NCI-H748 treated with DMSO at 0.1 percent for 48 hours (cell line): ENCODE measurements at places on chromosomes 5 and 9.

- DNase-seq, result no peak
These were observed 30.0 kb downstream of the CDC37L1 start for GRCh38 chr9:4709380-4709779.

GRCh38 chr5:151405334-151406160 is 41.9 kb upstream of the SLC36A1 start:
- DNase-seq, result no peak

GRCh38 chr9:109203761-109204360 is 36.8 kb upstream of the FRRS1L start:
- no peak for DNase-seq

GRCh38 chr5:76209297-76209696 is 126.1 kb downstream of the SV2C start:
- DNase-seq, result no peak

- no peak for DNase-seq
These were observed 30.8 kb downstream of the LCP2 start for GRCh38 chr5:170266570-170267381.

- DNase-seq, result no peak
These were observed 51.2 kb downstream of the USP20 start for GRCh38 chr9:129886226-129887174.

- no peak for DNase-seq
These were observed 33.6 kb downstream of the COL15A1 start for GRCh38 chr9:98977246-98977714.

GRCh38 chr5:133343196-133343595 is 269.1 kb downstream of the FSTL4 start:
- DNase-seq, result no peak

DNA sequence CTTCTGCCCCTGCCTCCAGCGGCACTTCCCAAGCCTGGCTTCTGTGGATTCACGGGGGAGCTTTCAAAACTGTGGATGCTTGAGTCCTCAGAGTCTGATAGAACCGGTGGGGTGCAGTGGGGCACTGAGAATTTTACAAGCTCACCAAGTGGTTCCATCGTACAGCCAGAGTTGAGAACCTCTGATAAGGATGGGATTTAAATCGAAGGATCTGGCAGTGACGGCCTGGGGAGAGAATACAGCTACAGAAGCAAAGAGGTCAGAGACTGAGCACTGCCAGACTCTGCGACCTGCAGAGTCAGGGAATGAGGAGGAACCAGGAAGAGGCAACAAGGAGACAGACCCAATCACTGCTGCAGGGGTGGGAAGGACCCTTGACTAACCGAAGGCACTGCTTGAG is 124.6 kb upstream of the BOD1 start:
- DNase-seq, result no peak

DNA sequence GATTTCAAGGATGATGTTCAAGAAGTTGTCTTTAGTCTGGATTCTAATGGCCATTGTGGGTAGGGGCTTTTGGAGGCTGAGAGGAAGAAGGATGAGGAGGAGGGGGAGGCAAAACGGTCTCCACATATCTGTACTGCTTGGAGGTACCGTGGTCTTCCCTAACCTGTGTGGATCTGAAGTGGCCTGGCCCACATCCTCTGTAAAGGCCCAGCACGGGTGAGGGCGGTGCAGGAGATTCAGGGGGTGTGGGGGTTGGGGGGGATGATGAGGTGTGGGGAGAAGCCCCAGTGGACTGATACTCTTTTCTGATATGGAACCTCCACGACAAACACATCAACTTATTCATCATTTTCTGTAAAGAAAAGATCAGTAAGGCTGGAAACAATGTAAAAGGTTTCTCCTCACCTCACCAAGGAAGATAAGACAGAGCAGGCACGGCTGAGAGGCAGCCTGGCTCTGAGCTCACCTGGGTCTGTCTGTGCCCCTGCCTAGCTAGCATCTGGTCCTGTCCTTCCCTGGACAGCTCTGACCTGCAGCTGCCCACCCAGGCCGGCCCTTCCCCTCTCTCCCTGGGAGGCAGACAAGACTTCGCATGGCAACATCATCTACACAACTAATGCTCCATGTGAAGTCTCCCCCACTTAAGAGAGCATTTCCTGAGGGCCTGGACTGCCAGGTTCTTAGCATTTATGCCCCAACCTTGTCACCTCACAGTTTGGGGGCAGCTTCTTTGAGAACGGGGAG is 5.6 kb upstream of the IL3 start:
- DNase-seq, result no peak

- DNase-seq, result no peak
These were observed 30.6 kb upstream of the IL7R start for GRCh38 chr5:35826056-35826455.

DNA sequence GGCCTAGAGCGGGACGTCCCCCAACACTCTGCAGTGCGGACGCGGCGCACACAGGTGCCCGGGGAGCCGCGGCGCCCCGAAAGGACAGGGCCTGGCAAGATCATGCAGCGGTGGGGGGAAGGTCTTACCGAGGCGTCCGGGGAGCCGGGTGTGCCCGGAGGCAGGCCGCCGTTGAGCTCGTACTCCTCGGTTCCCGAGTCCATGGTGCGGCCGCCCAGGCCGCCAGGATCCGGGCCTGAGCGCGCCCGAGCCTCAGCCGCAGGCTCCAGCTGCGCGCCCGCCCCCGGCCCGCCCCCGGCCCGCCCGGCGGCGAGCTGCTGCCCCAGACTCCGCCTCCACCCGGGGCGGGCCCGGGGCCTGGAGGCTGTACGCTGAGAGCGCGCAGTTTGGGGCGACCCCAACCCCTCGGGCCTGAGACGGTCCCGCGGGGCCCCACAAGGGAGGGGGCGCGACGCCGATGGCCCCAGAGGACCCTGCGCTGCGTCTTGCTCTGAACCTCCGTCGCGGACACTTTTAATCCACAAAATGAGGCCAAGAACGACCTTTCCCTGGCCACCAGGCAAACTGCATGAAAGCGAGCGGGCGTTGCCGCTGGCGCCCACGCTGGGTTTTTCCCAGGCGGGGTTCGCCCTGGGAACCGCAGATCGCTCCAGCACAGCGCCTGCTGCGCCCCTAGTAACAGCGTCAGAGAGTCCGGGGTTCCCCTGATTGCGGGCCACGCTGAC is at the start of gene NINJ1:
NINJ1 (minus strand) TSS at position 237 of the 725 bp plus-strand sequence; CDS start at position 203, 34 bp downstream.
- DNase-seq, result peak; percentile 42

DNA sequence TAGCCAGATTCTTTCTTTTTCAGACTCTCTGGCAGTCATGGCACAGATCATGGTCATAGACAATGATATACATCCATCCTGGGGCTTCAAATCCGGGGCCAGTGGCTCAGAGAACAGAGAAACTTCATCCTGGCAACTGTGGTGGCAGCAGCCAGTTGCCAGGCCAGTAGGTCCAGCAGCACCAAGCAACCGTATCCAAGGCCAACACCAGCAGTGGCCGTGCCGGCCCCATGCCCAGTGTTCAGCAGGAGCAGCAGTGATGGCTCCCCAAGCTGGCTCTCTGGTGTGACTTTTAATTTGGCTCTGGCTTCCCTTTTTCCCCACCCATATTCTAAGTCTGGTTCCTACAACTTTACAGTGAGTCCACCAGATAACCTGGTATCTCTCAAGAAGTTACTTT is 300.5 kb downstream of the DEPDC1B start:
- no peak for DNase-seq
